ENCODE measurements at places on chromosomes 3 and 15.

GRCh38 chr3:195097331-195098255 is 173.4 kb downstream of the XXYLT1 start:
- peak; percentile 28 for DNase-seq

DNA sequence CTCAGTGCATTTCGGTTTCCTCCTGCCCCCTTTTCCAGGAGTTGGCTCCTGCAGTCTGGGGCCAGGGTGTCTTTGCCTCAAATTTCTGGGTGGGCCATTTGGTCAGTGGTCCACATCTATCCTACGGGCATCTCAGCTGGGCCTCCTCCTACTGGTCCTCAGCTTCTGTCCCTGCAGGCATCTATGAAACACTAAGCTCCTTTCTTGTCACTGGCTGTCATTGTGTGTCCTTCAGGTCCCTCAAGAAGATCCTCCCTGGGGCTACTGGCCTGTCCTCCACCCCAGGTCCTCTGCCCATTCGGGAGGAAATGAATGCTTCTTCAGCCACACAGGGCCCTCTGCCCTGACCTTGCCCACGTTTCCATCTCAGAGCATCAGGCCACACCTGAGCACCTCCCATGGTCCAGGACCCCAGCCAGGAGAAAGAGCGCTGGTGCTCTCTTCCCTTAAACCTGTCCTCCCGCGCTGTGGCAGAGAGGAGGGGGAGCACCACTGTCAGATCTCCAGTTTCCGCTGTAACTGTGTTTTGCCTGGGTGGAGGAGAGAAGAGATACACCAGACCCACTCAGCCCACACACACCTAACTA is 1.8 kb downstream of the PRR23E start:
- no peak for DNase-seq

GRCh38 chr3:24624938-24625681 is 130.5 kb upstream of the THRB start:
- no peak for DNase-seq

DNA sequence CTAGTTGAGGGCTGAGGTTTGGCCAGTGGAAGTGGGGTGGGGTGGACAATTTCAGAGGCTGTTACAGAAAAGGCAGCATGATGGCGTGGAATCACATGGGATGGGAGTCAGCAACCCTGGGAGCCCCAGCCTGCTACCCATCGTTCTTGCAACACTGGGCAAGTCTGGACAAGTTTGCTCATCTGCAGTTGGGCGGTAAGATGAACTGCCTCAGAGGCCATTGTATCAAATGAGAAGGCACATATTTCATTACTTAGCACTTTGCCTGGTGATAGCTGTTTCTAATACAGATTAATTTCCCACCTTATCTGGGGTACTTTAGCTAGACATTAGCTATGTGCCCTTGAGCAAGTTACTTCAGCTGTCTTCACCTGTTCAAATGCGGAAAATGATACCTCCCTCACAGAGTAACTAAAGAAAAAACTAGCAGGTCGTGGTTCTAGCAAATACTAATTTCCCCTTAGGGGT is 248.9 kb downstream of the THSD4 start:
- no peak for DNase-seq

- no peak for DNase-seq
Measured at GRCh38 chr15:70579766-70580165, 183.6 kb downstream of the UACA start.

GRCh38 chr15:37061996-37062395 is 38.4 kb downstream of the MEIS2 start:
- no peak for DNase-seq

GRCh38 chr3:116770815-116771450 is 61.4 kb downstream of the TUSC7 start:
- DNase-seq: peak; percentile 38

DNA sequence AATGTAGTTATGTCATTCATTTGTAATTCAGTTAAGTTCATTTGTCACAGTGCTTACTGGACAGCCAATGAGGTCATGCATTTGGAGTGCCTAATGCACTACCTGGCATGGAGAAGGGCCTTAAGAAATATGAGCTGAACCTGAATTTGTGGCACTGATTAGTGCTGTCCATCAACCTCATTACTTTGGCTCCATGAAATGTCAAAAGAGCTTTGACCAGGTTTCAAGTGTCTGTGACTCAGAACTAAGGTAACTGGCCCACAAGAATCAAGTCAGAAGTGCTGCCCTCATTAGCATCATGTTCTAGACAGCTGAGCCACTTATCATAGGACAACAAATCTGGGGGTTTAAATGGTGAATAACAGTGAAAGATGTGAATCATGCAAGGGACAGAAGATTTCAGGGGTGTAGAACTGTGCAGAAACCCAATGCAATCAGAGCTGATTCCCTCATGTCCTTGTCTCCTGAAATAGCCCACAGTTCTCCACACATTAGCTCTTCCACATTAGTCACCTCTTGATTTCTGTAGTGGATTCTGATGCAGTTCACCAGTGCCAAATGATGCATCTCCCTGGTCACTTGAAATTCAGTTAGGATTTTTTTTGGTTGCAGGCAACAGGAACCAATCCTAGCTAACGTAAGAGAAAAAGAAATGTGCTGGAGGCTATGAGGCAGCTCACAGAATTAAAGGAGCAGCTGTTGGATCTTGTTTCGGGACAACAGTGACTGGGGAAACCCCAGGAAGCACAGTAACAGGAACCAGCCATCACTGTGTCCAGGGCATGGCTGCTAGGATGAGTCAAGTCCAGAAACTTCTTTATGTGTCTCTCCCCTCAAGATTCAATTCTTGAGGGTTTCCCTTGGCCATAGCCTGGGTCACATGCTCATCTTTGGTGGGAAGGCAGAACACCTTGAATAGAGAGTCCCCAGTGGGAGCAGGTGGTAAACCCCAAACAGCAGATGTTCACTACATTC is 38.7 kb downstream of the CHST2 start:
- DNase-seq: no peak

DNA sequence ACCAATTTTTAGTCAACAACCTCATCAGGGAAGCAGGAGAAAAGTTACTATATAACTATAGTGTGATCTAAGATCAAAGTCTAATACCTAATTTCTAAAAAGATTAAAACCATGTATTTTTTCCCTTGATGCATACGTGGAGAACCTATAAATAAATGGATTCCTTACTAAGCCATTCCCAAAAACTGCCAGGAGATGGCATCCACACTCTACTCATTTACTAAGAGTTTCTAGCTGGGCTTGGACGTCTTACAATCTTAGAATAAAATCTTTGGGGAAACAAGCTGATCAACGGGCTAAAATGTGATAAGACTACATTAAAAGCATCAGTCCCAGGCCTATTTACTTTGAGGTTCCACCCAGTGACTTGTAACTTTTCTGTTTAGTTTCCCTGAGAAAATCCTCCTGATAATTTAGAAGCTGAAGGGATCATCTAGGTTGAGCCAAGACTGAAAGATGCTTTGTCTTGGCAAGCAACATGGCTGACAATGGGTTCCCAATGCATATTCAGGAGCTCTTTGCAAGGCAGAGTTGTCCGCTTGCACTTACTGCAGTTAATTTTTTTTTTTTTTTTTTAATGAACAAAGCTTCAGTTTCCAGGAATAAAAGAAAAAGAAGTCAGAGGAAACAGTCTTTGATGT is 85.5 kb upstream of the FGF12 start:
- DNase-seq: no peak

DNA sequence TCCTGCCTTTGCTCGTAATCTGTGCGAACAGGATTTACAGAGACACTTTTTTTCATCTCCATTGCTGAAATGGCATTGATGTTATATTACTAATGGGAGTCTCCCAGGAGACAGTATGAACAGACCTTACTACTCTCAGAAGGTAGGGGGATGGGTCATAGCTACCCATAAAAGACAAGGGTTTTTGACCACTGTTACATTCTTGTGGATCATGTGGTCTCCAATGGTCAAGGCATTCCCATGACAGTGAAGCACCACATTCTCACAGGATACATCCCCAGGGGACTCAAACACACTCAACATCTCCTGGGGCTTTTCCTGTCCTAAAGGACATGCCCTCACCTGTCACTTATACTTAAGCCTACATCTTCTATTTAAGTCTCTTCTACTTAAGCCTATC is 40.8 kb downstream of the MKRN3 start:
- no peak for DNase-seq

- DNase-seq: no peak
Measured at GRCh38 chr15:79172801-79173460, 82.4 kb upstream of the RASGRF1 start.

GRCh38 chr3:187586226-187586625 is 84.0 kb downstream of the SST start:
- DNase-seq: no peak

DNA sequence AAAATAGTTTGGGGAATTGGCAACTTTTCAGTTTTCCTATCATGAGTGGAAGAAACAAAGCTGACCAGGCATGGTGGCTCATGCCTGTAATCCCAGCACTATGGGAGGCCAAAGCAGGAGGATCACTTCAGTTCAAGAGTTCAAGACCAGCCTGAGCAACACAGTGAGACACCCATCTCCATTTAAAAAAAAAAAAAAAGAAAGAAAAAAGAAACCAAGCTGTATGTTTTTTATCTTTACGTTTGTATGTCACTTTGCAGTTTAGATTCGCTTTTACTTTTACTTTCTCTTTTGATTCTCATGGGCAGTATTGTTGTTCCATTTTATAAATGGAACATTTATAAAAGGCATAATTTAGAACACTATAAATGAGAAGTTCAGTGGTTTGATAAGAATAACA is 31.2 kb upstream of the TNIK start:
- DNase-seq: no peak

- DNase-seq: no peak
Measured at GRCh38 chr3:172208586-172209332, 169.4 kb downstream of the FNDC3B start.

DNA sequence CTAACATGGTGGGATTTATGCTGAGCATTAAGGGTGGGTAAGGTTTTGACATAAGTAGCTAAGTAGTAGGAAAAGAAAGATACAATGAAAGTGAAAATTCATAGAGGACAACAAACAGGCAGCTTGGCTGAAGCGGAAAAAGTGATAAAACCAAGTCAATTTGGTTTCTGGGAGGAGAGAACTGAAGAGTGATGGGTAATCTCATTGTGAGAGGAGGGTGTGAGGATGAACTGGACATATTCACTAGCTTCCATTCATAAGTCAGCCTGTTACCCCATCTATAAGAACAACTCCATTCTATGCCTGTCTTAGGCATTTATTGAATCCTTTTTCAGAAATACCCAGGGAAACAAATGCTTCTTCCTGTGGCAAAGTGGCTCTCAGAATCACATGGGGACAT is 67.1 kb upstream of the BBX start:
- no peak for DNase-seq

GRCh38 chr15:38782156-38782555 is 217.5 kb upstream of the RASGRP1 start:
- no peak for DNase-seq

DNA sequence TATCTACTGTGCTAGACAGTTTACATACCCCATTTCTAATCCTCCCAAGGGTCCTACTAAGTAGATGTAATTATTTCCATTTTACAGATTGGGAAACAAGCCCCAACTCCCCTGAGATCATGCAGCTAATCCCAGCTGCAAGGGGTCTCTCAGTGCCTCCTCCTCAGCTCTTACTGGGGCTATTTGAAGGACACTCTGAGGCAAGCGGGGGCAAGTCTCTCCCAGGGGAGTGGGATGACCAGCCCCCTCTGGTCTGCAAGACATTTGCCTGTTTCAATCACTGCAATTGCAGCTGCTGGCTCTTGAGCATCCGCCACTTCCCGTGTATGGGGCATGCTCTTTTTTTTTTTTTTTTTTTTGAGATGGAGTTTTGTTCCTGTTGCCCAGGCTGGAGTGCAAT is 11.4 kb downstream of the LAMP3 start:
- peak; percentile 14 for DNase-seq

DNA sequence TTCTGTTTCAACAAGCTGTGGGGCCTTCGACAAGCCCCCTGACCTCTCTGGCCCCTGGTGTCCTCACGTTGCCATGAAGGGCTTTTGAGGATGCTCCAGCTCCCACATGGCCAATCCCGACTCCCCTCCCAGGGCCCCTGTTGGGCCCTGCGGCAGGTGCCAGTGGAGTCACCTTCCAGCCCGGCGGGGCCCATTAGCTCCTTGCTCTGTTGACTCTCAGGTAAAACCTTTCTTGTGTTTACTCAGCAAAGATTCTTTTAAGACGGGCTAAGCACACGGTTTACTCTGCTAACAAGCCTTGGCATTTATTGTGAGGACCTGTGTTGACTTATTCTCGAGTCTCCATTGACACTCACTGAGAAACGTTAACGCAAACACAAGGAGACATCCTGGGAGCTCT is 15.0 kb downstream of the RPLP1 start:
- no peak for DNase-seq

DNA sequence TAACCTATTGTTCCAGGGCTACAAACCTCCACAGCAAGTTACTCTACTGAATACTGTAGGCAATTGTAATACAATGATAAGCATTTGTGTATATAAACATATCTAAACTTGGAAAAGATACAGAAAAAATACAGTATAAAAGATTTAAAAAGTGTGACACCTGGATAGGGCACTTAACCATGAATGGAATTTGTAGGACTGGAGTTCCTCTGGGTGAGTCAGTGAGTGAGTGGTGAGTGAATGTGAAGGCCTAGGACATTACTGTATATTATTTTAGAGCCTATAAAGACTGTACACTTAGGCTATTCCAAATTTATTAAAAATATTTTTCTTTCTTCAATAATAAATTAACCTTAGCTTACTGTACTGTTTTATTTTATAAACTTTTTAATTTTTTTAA is 38.4 kb upstream of the SLC25A36 start:
- DNase-seq: no peak

- DNase-seq: no peak
Measured at GRCh38 chr3:181497358-181497757, 214.4 kb upstream of the SOX2 start.

GRCh38 chr3:73786321-73786807 is 161.6 kb upstream of the PDZRN3 start:
- DNase-seq: no peak

GRCh38 chr3:182789371-182789770 is 3.9 kb upstream of the ATP11B start:
- DNase-seq: no peak

- DNase-seq: no peak
Measured at GRCh38 chr3:78781351-78781750, 986.4 kb downstream of the ROBO1 start.

DNA sequence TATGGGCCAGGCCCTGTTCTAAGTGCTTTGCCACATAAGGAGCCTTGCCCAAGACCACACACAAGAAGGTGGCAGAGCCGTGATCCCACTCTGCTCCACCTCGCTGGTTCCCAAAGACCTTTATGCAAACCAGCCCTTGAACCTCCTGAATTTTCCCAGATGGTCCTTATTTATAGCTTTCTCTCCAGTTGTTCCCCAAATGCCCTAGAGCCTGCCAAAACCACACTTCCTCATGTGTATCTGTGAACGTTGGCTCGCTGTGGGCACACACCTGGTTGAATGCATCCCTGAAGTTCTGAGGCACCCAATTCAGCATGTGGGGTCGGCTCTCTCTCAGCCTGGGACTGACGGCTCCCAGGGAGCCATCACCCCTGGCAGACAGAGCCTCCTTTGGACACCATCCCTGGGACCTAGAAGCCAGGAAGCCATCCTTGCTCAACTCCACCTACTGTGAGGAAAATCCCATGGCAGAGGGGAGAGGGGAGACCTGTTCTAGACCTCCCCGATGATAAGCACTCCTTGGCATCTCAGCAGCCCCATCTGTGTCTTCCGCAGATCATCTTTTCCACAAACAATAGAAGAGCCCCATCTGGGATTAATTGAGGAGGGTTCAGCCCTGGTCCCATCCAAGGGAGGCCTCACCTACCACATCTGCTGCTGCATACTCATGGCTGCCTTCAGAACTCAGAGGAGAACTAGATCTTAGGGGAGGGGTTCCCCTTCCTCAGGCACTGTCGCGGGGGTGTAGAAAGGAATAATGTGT is 42.3 kb upstream of the LIMD1 start:
- no peak for DNase-seq

GRCh38 chr3:66106788-66107187 is 68.1 kb upstream of the MAGI1 start:
- no peak for DNase-seq
